AG09309 (cell line): ENCODE measurements at places on chromosomes 7 and 10.

DNA sequence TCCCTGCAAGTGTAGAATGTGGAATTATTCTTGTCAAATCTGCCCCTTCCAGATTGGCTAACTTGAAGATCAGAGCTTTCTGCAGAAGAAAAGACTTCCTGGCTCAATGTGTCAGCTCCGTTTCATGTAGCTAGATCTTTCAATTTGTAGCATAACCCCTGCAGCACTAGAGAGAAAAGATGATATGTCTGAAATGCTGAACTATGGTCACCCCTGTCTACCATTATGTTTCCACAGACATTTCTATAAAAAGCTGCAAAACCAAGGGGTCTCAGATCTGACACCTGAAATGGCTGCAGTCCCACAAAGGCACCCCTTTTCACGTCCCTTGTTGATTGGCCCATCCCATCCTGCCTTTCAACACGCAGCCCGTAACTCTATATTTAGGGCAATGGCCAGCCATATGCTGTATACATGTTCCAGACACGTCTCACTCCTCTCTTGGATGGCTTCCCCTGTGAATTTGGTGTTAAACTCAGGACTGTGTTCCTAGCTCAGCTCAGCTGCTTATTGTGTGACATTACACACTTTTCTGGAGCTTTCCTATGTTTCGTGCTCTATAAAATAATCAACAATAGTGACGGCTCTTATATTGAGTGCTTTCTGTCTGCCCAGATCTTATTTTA, 648.6 kb upstream of the CELF2 start:
- DNase-seq = no peak

DNA sequence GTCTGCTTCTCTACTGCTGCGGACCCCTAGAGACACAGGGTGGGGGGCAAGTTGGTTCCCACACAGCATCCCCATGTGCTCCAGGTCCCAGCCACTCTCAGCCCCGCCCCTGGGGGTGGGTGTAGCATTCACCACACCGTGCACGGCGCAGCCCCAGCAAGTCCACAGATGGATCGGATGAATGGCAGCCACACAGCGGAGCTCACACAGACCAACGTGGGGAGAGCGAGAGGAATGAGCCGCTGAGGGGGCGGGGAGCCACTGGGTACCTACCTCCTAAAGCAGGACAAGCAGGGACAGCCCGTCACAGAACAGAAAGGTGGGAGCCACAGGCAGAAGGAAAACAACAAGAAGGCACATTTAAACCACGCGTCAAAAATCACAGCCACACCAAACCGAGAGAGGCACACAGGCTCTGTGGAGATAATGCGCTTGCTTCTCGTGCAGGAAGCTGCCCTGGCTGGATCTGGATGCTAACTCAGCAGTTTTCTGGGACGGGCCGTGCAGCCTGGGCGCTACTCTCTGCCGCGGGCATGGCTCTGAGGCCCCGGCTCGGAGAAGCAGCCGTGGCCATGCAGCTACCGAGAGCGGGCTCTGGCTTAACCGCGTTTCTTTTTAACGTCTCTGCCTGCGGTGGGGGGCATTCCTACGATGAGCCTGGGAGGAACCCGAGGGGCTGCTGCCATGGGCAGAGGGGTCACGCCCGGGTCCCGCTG, 102.5 kb downstream of the CYTH3 start:
- no peak for DNase-seq

DNA sequence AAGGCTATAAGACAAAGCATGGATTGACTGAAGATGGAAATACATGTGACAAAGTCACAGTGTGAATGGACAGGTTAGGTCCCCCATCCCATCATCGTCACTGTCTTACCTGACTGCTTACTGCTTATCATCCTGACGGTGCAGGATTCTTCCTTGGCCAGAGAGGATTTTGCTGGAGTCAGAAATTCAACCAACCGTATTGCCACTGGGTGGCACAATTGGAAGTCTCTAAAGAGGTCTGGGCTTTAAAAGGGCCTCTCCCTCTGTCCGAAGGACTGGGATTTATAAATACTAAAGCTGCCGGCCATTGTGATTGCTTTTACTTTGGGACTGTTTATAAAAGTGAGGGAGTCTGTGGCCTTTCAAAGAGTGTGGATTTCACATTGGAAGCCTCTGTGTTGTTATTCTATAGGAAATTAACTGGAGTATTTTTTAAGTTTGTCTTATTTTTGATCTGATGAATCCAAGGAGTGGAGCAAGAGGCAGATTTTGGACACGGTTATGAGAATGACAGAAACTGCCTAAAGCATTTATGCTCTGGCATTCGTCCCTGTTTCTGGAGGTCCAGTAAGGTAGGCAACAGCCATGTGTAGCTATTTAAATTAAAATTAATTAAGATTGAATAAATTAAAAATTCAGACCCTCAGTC, 113.3 kb upstream of the CREB5 start:
- no peak for DNase-seq

DNA sequence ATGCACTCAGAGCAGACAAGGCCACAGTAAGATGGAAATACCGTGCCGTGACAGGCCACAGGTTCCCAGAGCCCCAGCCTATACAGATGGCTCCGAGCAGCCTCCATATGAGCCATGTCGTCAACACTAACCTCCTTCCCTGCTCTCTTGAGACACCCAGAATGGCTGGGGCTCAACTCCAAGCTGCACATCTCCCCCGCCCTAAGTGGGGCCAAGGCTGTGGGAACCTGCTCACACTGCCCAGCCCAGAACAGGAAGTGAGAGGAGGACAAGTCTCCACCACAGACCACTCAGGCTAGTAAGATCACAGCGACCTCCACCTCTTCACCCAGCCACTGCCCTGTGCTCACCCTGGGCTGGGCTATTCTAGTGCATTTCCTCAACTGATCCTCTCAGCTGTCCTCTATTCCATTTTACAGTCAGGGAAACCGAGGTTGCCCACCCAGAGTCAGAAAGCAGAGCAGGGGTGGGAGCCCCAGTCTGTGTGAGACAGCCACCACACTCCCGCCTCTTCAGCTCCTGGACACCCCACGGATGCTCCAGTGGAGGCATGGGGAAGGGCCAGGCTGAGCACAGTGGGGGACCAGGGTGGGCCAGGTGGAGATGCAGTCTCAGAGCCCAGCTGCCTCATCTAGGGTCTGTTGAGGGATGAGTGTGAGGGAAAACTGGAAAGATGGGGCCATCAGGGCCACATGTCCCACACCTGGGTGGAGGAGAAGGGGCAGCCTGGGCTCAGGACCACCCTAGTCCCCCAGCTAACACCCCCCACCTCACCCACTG, 11.6 kb downstream of the GRID1 start:
- no peak for DNase-seq

DNA sequence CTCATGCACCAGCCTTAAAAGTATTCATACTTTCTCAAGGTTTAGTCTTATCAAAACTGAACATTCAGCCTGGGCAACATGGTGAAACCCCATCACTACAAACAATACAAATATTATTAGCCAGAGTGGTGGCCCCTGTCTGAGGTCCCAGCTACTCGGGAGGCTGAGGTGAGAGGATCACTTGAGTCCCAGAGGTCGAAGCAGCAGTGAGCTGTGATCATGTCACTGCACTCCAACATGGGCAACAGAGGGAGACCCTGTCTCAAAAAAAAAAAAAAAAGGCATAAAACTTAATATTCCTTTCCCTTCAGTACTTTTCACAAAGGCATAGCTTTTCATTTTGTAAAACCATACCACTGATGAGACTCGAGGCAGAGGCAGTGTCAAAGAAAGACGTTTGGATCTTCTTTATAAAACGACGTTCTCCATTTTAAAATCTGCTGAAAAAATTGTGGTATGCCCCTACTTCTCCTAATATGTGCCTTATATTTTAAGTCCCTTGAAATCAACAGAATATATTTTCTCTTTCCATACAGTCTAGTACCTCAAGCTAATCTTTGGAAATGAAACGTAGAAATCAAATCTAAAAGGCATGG, 1.9 kb downstream of the NSUN6 start:
- DNase-seq = no peak

DNA sequence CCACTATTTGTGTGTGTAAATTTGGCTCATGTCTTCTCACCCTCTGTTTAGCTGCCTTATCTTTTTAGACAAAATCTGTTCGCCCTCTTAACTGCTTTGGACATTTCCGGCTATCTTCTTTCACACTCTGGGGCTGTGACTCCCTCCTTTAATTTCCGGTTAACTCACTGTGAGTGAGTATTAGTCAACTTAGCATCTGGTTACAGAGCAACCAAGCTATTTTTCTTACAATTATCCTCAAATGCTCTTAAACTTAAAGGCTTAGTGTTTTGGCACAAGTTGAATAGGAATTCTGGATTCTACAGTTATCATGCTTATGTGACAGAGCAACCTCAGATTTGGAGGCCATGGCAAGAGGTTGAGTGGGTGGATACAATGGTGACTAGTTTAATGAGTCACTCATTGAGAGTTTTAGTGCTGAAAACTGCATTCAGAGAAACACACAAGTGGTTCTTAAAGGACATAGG, 177.6 kb upstream of the SEMA3A start:
- peak; percentile 91 for DNase-seq

GRCh38 chr7:108249453-108249852, 119.3 kb upstream of the LAMB4 start:
- DNase-seq = no peak

DNA sequence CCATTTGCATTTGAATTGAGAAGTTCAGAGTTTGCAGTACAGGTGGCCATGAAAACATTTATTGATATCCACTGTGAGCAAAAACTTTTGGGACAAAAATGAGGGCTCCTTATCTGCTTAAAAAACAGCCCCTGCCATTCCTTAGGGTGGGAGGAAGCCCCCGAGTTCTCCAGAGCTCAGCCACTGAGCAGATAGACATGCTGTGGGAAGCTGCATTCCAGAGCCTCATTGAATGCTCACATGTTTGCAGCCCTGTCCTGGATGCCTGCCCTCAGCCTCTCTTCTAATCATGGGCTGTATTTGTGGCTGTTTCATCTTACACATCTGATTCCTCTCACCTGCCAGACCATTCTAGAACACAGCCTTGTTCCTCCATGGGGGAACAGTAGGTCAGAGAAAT, 33.3 kb downstream of the PLPP4 start:
- no peak for DNase-seq

DNA sequence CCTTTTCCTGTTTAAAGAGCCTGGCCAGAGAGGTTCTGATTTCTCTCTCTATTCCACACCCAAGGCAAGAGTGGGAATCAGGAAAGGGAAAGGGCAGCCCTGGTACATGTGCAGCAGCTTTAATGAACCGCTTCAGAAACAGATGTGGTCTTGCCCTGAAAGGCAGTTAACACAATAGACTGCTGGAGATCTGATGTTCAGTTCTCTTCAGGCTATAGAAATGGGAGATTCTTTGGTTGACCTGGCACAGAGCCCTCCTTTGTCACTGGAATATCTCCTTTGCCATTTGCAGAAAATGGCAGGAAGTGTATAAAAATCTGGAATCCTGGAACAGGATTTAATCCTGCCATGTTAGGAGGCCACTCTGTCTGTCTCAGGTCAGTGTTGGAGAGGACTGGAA, 36.3 kb upstream of the EXOC6 start:
- DNase-seq = no peak

DNA sequence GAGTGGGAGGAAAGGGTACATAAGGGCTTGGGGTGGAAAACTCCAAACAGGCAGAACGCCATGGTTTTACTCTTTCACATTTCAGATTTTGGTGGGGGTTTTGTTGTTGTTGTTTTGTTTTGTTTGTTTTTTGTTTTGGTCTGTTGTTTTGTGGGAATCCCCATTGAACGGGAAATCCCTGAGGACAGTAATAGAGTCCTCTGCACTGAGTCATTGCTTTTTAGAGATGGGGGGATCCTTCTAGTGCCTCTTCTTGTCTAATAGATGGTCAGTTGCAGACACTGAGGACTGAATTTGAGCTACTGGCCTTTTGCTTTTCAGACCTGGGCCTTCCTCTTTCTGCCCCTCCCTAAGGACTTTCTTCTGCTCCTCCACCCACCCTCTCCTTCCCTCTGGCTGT, 20.0 kb downstream of the TRPV5 start:
- DNase-seq = no peak

DNA sequence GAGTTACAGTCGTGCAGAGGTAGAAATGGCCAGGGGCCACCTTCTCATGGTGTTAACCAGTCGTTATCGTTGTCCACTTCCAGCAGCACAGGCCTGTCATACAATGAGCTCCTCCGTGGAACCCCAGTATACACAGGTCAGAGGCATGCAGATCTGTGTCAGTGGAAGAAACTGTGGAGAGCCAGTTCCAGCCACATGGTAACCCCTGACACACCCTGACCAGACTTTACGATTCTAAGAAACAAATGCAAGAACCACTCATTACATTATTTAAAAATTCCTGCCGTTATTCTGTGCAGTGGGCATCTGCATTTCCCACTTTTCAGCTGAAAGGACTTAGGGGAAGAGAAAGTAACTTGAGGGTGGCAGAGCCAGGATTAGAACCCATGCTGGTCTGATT, 23.5 kb upstream of the GJD4 start:
- no peak for DNase-seq

DNA sequence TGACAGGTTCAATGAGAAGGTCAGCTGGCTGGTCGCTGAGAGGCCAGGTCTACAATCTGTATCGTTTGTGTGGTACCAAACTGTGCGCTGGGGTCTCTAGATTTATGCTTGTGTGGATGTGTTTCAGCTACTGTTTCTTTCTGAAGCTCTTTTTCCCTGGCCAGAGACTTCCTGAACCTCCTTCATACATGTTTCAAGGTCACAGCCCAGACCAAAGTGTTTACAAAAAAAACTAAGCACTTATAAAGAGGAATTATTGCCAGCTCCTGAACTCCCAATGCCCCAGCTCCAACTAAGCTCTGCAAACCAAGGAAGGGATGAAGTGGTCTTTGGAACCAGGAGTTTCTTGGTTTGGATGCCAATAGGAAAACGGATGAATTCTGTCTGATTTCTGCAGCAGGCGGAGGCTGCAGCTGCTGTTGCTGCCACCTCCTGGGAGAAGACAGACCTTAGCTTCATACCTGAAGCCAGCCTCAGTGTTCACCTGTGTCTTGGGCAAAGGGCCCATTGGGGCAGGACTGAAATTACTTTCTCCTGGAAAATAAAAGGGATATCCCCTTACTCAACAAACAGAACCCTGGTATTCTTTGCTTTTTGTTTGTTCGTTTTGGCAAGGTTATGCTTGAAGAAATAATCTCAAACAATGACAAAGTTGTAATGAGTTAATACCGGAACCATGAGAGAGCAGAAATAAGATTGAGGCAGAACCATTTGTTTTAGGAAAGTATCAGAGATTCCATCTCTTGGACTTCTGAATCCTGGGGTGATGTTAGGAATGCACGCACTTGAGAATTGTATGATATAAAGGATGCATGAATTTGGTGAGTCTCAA, 24.6 kb upstream of the MKLN1 start:
- no peak for DNase-seq

DNA sequence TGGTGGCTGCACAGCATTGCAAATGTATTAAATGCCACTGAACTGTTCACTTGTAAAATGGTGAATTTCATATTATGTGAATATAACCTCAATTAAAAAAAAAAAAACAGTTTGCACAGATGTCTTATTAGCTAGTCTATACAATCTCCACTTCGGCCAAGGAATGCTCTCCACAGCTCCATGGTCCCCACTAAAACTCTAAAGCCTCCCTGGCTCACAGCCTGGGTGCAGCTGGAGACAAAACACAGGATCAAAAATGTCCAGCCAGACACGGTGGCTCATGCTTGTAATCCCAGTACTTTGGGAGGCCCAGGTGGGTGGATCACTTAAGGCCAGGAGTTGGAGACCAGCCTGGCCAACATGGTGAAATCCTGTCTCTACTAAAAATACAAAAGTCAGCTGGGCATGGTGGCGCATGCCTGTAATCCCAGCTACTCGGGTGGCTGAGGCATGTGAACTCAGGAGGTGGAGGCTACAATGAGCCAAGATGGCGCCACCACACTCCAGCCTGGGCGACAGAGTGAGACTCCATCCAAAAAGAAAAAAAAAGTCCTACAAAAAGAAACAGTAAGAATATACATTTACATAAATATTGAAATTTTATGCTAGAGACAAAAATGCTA, 66.0 kb downstream of the SRPK2 start:
- no peak for DNase-seq
